Stimulated activated CD4-positive, alpha-beta T cell treated with anti-CD3 and anti-CD28 coated beads, Interleukin-2, amount 100 ng/mL, for 4 hours (primary cell): ENCODE measurements at places on chromosomes 6 and 20.
A peak's percentile ranks its signal among the peaks of the same experiment; 100 is the strongest.

DNA sequence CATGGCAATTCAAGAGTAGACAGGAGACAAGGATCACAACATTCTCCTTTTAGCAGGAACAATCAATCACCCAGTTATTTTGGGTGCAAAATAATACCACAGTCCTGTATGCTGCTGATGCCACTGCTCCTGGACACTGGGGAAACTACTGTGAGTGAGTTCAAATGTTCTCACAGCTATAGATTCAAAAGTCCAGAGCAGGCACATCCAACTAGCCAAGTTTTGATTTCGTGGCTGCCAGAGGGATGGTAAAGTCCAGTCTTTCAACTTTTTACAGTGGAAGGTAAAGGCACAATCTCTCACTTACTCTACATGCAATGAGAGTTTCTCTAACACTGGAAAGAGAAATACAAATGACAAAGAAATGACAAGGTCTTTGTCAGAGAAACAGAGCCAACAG, 26.9 kb upstream of the TSHZ2 start:
- no peak for DNase-seq

DNA sequence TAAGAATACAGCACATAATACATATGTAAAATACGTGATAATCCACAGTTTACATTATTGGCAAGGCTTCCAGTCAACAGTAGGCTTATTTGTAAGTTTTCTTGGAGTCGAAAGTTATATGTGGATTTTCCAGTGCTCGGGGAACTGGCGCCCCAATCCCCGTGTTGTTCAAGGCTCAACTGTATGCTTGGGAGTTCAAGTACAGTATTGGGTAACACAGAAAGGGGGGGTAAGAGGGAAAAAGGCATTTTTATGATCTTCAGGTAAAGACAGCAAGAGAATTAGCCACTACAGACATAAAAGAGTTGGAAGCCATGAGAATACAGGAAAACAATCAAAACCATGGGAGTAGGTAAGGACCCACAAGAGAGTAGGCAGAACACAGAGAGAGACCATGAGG, 16.4 kb downstream of the PSMB1 start:
- DNase-seq, result no peak

DNA sequence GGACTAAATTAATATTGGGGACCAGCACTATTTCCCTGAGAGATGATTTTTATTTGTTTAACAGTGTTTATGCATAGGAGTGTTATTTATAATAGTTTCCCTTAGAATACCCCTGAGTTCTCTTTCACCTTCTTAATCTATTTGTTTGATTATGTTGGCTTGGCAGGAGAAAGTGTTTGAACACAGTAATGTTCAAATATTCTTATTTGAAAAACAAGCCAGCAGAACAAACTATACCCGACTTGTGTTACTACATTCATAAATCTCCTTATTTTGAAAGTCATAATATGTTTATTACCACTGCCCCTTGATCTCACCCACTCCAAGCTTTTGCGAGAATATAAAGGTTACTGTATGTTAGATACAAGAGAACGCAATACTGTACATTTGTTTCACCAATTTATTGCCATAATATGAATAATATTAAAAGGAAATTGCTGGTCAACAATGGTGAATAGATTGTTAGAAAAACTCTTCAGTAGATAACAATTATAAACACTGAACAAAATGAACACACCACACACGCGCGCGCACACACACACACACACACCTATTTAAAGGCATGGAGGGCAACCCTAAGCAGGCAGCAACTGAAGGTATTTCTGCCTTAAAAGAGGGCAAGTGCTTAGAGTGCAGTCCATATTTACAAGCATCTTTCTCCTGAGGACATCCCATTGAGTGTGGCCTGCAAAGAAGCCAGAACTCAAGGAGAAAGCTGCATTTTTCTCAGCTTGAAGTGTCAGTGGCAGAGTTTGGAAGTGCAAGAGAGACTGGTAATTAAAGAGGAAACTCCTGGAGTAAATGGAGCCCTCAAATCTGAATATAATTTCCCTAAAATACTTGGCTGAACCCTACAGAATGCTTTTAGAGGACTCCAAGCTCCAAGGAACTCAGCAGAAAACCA, 279.4 kb upstream of the MAN1A1 start:
- DNase-seq, result no peak

- no peak for DNase-seq
Measured at GRCh38 chr6:154379585-154379984, 23.0 kb upstream of the IPCEF1 start.

GRCh38 chr6:87897663-87898062, 150.0 kb upstream of the SPACA1 start:
- no peak for DNase-seq

DNA sequence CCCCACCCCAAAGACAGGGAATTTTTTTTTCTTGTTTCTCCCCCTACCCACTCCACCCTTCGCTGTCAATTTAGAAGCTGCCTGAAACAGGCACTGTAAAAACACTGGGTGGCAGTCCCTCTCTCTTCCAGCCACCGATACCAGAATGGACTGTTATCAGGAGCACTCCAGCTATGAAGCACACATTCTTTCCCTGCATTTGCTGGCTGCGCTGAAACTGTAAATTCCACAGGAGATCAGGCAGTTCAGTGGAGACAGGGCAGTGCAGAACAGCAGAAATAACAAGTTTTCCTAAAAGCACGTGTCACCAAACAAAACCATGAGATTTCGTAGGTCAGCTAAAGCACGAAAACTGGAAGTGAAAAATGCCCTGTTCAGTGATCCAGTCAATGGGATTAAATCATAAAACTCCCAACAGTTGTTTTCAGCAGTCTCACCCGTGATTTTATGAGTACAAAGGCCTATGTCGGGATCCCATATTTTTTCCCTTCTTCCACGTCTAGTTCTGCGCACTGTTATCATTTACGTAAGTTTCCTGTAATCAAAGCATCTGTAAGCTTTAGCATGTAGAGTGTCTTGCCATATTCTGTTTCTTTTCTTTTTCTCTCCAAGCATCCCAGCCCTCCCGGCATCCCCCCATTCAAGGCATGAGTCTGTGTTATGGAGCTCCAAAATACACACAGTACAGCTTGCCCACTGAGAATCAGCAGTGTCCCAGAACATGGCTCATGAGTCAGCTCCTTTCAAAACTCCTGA, 359.9 kb upstream of the EPHA7 start:
- no peak for DNase-seq

GRCh38 chr6:98957450-98957849, 9.7 kb upstream of the FBXL4 start:
- DNase-seq, result no peak

GRCh38 chr6:168929871-168930450, 323.7 kb downstream of the THBS2 start:
- DNase-seq, result no peak

- no peak for DNase-seq
Measured at GRCh38 chr6:40274058-40274457, 313.1 kb downstream of the LRFN2 start.

GRCh38 chr6:35668096-35668495, 20.6 kb downstream of the FKBP5 start:
- no peak for DNase-seq

GRCh38 chr6:169205176-169206160, 48.2 kb downstream of the THBS2 start:
- no peak for DNase-seq

DNA sequence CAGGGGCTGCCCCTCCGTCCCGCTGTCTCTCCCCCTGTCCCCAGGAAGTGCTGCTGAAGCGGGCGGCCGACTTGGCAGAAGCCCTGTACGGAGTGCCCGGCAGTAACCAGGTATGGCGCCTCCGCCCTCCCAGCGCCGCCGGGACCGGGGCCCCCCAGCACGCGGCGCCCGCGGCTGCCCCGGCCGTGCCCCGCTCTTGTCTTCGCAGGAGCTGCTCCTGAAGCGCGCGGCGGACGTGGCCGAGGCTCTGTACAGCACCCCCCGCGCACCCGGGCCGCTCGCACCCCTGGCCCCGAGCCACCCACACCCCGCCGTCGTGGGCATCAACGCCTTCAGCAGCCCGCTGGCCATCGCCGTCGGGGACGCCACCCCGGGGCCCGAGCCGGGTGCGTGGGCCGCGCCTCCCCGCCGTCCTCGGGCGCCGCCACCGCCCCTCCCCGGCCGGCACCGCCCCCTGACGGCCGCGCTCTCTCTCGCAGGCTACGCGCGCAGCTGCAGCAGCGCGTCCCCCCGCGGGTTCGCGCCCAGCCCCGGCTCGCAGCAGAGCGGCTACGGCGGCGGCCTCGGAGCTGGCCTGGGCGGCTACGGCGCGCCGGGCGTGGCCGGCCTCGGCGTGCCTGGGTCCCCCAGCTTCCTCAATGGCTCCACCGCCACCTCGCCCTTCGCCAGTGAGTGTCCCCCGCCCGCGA, 48.4 kb downstream of the CPXM1 start:
- peak; percentile 35 for DNase-seq

- DNase-seq, result no peak
Measured at GRCh38 chr6:109252261-109253041, 129.8 kb downstream of the CD164 start.

DNA sequence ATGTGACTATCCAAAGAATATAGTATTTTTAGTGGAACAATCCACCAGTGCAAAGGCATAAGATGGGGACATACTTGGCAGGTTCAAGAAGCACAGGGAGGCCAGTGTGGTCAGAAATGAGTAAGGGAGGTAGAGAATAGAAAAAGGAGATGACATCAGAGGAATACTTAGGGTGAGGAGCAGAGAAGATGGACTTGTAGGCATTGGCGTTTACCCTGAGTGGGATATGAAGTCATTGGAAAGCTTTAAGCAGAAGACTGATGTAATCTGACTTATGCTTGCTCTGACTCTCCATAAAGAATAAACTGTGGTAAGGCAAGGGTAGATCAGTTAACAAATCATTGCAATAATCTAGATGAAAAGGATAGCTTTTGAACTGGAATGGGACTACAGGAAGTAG, 228.7 kb downstream of the GJA1 start:
- DNase-seq, result no peak

DNA sequence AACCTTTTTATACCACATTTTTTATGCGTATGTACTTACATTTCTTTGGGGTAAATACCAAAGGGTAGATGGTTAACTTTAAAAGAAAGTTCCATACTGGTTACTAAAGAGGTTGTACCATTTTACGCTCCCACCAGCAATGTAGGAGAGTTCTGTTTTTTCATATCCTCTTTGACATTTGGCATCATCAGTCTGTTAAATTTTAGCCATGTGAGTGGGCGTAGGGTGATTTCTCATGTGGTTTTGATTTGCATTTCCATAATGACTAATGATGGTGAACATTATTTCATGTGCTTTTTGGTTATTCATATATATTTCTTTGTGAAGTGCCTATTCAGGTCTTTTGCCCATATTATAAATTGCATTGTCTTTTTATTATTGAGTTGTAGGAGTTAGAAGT, 194.2 kb downstream of the PRL start:
- no peak for DNase-seq

- no peak for DNase-seq
Measured at GRCh38 chr6:147905711-147906110, 397.2 kb downstream of the SAMD5 start.

DNA sequence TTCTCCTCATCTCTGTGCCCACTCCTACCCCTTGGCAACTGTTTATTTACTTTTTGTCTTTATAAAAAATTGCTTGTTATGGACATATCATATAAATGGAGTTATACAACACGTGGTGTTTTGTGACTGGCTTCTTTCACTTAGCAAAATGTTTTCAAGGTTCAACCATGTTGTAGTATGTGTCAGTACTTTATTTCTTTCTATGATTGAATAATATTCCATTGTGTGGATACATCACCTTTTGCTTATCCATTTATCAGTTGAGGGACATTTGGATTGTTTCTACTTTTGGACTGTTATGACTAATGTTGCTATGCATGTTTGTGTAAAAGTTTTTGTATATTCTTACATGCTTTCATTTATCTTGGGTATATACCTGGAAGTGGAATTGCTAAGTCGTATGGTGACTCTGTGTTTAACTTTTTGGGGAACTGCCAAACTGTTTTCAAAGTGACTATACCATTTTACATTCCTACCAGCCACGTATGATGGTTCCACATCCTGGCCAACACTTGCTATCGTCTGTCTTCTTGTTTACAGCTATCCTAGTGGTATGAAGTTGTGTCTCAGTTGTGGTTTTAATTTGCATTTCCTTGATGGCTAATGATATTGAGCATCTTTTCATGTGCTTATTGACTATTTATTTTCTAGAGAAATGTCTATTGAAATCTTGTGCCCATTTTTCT, 84.4 kb downstream of the SLX4IP start:
- DNase-seq, result no peak

- DNase-seq, result no peak
Measured at GRCh38 chr6:23841116-23841515, 284.9 kb upstream of the NRSN1 start.

DNA sequence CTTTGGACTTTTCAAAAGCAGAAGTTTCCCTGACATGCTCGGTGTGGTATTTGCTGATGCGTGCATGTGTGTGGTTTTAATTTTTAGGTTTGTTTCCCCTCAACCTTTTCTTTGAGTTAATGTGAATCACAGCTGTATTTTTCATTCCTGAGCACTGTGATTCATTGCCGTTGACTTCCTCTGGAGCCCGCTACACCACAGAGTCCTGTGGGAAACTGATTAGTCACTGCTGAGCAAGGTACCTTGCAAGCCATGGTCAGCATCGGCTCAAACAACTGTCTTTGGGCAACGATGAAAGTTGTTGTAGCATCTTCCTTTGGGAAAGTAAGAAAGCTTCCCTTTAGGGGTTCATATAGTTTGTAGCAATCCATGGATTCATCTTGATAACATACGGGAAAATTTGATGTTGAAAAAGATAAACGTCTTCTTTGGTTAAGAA, 57.5 kb downstream of the RIN2 start:
- DNase-seq, result no peak

GRCh38 chr6:157429248-157429647, 48.3 kb downstream of the ZDHHC14 start:
- no peak for DNase-seq

DNA sequence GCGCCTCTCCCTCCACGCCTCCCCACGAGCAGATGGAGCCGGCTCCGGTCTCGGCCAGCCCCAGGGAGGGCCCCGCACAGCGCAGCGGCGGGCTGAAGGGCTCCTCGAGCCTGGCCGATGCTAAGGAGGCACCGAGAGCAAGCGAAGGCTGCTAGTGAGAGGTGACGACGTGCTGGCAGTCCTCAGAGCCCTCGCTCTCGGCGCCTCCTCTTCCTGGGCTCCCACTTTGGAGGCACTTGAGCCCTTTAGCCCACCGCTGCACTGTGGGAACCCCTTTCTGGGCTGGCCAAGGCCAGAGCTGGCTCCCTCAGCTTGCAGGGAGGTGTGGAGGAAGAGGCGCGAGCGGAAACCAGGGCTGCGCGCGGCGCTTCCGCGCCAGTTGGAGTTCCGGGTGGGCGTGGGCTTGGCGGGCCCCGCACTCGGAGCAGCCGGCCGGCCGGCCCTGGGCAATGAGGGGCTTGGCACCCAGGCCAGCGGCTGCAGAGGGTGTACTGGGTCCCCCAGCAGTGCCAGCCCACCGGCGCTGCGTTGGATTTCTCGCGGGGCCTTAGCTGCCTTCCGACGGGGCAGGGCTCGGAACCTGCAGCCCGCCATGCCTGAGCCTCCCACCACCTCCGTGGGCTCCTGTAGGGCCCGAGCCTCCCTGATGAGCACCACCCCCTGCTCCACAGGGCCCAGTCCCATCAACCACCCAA, 2.5 kb upstream of the TMEM14C start:
- peak; percentile 24 for DNase-seq

DNA sequence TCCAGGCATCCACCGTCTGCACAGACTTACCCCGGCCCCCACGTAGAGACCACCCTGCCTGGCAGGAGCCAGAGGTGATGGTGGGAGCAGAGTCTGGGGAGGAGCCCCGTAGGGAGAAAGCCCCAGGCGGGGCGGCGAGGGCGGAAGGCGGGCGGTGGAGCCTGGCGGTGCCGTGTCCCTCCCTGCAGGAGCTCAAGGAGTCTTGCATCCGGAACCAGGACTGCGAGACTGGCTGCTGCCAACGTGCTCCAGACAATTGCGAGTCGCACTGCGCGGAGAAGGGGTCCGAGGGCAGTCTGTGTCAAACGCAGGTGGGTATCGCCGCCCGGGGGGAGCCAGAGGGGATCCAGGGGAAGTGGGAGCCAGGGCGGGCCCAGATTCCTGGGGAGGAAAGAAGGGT, 6.0 kb downstream of the CLPSL1 start:
- DNase-seq, result no peak
